A549 treated with Hydrocortisone at 1 μM for 4 hours (cell line): ENCODE measurements at places on chromosomes 6 and 20. TPM values are rescaled to one million over a fixed set of nuclear protein-coding genes. Genes with fewer than 3 reads are reported as not detected.

Gene C2
- total RNA-seq = 0.17 to 0.46 TPM (median 0.38 TPM) in 5 replicates

Gene JAG1
- total RNA-seq = 30.5 to 49.6 TPM (median 37.5 TPM) in 5 replicates

Gene PCK1
- 0.03 to 0.17 TPM (median 0.06 TPM) in 5 replicates for total RNA-seq

Gene VSTM2L
- 18.5 to 30.4 TPM (median 21.4 TPM) in 5 replicates for total RNA-seq

Gene CCN6
- not detected in 5 replicates for total RNA-seq

Gene NINL
- 11.4 to 15.4 TPM (median 14.7 TPM) in 5 replicates for total RNA-seq

Gene OR2H1
- not detected in 5 replicates for total RNA-seq

Gene BMP5
- not detected in 5 replicates for total RNA-seq

Gene MICAL1
- total RNA-seq = 14.6 to 18.3 TPM (median 16.2 TPM) in 5 replicates

Gene TBX18
- total RNA-seq = 19.2 to 23.9 TPM (median 22.1 TPM) in 5 replicates

Gene BEND6
- total RNA-seq = 0.65 to 0.92 TPM (median 0.88 TPM) in 5 replicates

Gene GNAS-AS1
- total RNA-seq = not detected in 5 replicates

Gene RNF182
- 2.9 to 4.1 TPM (median 3.2 TPM) in 5 replicates for total RNA-seq

Gene PBOV1
- not detected in 5 replicates for total RNA-seq

Gene EEF1A2
- 142 to 176 TPM (median 148 TPM) in 5 replicates for total RNA-seq

Gene LTB
- 0.29 to 0.47 TPM (median 0.38 TPM) in 5 replicates for total RNA-seq

Gene DZANK1
- total RNA-seq = 2.4 to 3.2 TPM (median 2.6 TPM) in 5 replicates

Gene IRAK1BP1
- 0.64 to 0.97 TPM (median 0.68 TPM) in 5 replicates for total RNA-seq

Gene HLA-B
- total RNA-seq = 24.9 to 35.0 TPM (median 28.2 TPM) in 5 replicates

Gene C20orf202
- 0.07 TPM in 1 of 5 replicates, not detected in the others for total RNA-seq

Gene OR2B6
- 0.15 to 0.31 TPM (median 0.18 TPM) in 3 of 5 replicates, not detected in the others for total RNA-seq

Gene TXLNB
- total RNA-seq = not detected in 5 replicates

Gene FNDC1
- 0.06 to 0.08 TPM (median 0.08 TPM) in 5 replicates for total RNA-seq

Gene CFAP206
- 0.06 to 0.79 TPM (median 0.47 TPM) in 5 replicates for total RNA-seq

Gene SLC32A1
- total RNA-seq = not detected in 5 replicates

Gene HIVEP2
- total RNA-seq = 2.1 to 5.0 TPM (median 3.6 TPM) in 5 replicates

Gene RAET1E
- total RNA-seq = 1.9 to 3.3 TPM (median 2.8 TPM) in 5 replicates

Gene DNMT3B
- 3.1 to 4.3 TPM (median 4.2 TPM) in 5 replicates for total RNA-seq

Gene SAMD5
- total RNA-seq = 0.43 to 0.75 TPM (median 0.52 TPM) in 5 replicates

Gene SPATS1
- not detected in 5 replicates for total RNA-seq

Gene ACTL10
- 0.06 TPM in 2 of 5 replicates, not detected in the others for total RNA-seq

Gene CRISP3
- not detected in 5 replicates for total RNA-seq

Gene BTN1A1
- total RNA-seq = not detected in 5 replicates

Gene AVP
- not detected in 5 replicates for total RNA-seq

Gene COL11A2
- 0.52 to 0.93 TPM (median 0.73 TPM) in 5 replicates for total RNA-seq

Gene CABLES2
- total RNA-seq = 4.4 to 6.4 TPM (median 5.7 TPM) in 5 replicates

Gene SLA2
- total RNA-seq = 0.02 to 0.20 TPM (median 0.14 TPM) in 3 of 5 replicates, not detected in the others

Gene GABRR1
- total RNA-seq = not detected in 5 replicates

Gene FABP7
- total RNA-seq = not detected in 5 replicates

Gene TNFAIP3
- 19.6 to 31.7 TPM (median 22.6 TPM) in 5 replicates for total RNA-seq

Gene CDH26
- total RNA-seq = 0.06 to 0.30 TPM (median 0.13 TPM) in 5 replicates

Gene NRM
- total RNA-seq = 19.5 to 26.7 TPM (median 25.9 TPM) in 5 replicates

Gene THBD
- 94.1 to 131 TPM (median 126 TPM) in 5 replicates for total RNA-seq

Gene RGS17
- total RNA-seq = 4.5 to 6.5 TPM (median 6.3 TPM) in 5 replicates

Gene CHRNA4
- 0.10 to 0.35 TPM (median 0.24 TPM) in 5 replicates for total RNA-seq

Gene HLA-DRA
- not detected in 5 replicates for total RNA-seq

Gene COL12A1
- total RNA-seq = 4.0 to 7.8 TPM (median 4.6 TPM) in 5 replicates

Gene SLC17A9
- total RNA-seq = 0.06 to 0.12 TPM (median 0.08 TPM) in 3 of 5 replicates, not detected in the others

Gene CLVS2
- 0.08 to 0.26 TPM (median 0.17 TPM) in 5 replicates for total RNA-seq

Gene OLIG3
- total RNA-seq = not detected in 5 replicates

Gene DDO
- total RNA-seq = 0.08 to 0.16 TPM (median 0.08 TPM) in 5 replicates

Gene PACRG
- total RNA-seq = 0.09 TPM in 1 of 5 replicates, not detected in the others

Gene ZKSCAN8
- total RNA-seq = 3.5 to 5.9 TPM (median 5.0 TPM) in 5 replicates

Gene NKAIN2
- total RNA-seq = not detected in 5 replicates
